ENCODE measurements at places on chromosomes 16 and 17.
A peak's percentile ranks its signal among the peaks of the same experiment; 100 is the strongest.

DNA sequence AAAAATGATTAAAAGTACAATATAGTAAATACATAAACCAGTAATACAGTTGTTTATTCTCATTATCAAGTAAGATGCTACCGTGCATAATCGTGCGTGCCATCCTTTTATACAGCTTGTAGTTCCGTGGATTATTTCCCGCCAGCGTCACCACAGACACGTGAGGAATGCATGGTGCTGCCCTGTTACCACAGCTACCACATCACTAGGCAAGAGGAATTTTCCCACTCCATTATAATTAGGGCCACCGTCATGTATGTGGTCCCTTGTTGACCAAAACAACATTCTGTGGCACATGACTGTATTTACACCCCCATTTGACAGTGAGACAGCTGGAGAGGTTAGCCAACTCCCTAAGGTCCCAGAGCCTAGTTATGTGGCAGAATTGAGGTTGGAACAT, 30.5 kb upstream of the LGALS9 start:
- DNase-seq: no peak

DNA sequence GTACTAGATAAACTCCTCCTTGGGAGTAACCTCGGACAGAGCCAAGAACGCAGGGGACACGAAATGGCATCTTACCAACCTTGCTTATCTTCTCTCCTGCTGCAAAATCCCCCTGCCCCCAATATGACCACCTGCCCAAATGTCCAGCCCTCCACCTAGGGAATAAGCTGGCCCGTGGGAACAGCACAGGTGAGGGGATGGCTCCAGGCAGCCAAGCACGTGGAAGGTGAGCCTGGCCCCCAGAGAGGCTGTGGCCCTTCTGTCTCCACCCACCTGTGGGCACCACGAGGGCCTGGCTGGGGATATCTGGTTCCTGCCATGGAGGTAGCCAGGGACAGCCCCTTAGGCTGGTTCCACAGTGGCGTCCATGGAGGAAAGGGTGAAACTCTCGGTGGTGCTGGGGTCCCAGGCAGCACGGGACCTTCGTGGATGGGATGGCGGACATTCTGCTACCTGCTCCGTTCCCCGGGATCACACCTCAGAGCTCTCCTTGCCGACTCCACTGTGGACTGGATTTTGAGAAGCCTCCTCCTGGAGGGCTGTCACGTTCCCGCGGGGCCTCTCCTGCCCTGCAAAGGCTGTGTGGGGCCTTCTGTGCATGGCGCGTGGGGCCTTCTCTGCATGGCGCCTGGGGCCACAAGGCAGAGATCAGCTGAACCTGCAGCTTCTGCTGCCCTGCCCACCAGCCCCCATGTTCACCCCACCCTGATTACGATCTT, 388.5 kb upstream of the TNRC6C start:
- DNase-seq: no peak

GRCh38 chr17:65509032-65509431, 52.4 kb downstream of the AXIN2 start:
- no peak for DNase-seq

DNA sequence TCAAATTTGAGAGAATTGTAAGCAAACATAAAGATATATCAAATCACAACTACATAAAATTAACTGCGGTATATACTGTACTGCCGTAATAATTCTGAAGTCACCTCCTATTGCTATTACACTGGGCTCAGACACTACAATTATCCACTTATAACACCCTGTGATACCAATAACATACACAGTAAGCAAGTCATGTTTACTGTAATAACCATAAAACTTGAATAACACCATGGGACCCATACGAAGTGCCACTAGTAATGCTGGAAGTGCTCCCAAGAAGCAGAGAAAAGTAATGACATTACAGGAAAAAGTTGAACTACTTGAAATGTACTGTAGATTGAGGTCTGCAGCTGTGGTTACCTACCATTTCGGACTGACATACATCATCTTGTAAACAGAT, 24.0 kb downstream of the CMC2 start:
- no peak for DNase-seq

DNA sequence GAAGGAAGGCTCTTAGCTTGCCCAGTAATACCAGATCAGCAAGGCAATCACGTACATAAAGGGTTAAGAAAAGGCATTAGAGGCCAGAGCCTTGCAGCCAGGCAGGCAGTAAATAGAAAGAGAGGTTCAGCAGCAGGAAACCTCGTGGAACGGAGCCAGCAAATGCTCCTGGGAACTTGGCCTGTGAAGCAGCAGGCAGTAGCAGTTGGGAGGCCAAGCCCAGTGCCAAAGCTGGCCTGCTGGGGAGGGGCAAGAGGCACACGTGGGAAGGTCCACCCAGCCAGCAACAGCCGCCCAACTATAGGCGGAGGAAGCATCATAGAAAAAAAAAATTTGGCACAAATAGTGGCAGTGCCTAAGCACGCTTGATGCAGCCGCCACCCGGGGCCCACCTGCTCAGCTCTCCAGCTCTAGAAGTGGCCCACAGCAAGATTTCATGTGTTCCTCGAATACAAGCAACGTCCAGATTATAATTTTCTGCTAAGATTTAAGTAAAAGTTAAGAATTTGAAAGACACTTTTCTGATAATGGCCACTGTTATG, 2339.5 kb downstream of the TP53TG3F start:
- DNase-seq: no peak

DNA sequence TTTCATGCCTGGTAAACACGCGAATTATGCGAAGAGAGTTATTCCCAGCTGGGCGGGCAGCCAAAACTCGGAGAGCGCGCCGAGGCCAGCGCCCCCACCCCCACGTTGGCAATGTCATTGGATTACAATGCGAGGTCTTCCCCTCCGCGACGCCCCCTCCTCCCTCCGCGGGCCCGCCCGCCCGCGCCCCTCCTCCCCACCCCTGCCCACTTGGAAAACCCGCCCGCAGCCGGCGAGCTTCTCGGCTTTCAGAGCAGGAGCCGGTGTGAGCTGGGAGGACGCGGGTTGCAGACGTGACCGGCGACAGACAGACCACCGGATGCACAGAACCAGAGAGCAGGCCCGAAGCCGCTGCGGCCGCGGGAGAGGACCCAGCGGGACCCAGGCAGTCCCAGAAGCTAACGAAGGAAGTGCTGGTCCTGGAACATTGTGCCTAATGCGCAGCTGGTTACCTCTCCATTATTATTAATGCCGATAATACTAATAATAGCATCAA, 4.0 kb downstream of the NOG start:
- DNase-seq: no peak

GRCh38 chr17:62707425-62707739, 79.9 kb downstream of the MRC2 start:
- no peak for DNase-seq

GRCh38 chr17:67685351-67685750, 32.4 kb upstream of the NOL11 start:
- no peak for DNase-seq

DNA sequence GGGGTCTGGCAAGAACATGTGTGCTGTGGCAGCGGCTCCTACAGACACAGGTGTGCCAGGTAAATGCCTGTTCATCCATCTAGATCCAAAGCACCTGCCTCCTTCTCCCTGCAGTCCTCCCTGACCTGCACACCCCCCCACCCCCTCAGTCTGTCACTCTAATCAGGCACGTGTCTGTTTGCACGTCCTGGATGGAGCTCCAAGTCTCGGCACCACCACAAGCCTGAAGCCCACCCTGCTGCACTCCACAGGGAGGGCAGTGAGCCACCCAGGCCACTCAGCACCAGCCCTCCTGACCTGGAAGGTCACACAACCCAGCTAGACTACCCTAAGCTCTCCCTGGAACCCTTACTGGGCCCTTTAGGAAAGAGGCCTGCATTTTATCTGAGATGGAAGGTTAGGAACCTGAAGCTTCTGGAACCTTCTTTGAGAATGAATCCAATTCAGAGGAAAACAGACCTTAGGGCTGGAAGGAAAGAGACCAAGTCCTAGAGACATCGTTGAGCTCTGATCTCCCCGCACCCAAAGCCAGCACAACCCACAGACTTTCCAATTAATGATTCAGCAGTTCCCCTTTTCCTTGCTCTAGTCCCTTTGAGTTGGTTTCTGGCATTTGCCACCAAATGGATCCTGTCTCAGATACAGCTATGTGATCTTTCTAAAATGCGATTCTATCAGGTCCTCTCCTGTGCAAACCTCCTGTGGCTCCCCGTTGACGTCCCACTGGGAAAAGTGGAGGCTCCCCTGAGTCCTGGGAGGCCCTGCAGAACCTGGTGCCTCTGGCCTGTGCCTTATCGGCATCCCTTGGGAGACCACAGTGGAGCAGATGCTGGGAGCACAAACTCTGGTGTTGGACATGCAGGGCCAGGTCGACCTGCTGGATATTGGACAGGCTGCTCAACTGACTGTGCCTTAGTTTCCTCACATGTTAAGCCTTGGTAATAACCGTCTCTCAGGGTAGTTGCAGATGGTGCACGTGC, 67.9 kb downstream of the PRMT7 start:
- no peak for DNase-seq

GRCh38 chr17:6548578-6549330, 7.6 kb downstream of the PITPNM3 start:
- no peak for DNase-seq

DNA sequence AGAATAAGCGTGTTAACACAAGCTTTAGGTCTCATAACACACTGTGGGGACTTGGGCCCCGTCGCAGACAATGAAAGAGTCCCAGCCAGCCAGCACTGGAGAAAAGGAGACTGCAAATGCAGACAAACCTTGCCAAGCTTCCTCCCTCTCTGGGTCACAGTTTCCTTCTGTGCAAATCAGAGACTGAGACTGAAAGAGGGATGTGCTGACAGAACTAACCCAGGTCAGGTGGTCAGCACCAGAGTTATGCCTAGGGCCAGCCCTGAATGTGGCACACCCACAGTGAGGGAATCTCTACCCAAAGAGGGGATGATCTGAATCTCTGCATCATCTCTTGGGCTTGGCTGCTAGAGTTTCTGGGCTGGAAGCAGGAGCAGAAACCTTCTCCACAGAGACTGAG, 282.3 kb upstream of the CCL2 start:
- DNase-seq: no peak

DNA sequence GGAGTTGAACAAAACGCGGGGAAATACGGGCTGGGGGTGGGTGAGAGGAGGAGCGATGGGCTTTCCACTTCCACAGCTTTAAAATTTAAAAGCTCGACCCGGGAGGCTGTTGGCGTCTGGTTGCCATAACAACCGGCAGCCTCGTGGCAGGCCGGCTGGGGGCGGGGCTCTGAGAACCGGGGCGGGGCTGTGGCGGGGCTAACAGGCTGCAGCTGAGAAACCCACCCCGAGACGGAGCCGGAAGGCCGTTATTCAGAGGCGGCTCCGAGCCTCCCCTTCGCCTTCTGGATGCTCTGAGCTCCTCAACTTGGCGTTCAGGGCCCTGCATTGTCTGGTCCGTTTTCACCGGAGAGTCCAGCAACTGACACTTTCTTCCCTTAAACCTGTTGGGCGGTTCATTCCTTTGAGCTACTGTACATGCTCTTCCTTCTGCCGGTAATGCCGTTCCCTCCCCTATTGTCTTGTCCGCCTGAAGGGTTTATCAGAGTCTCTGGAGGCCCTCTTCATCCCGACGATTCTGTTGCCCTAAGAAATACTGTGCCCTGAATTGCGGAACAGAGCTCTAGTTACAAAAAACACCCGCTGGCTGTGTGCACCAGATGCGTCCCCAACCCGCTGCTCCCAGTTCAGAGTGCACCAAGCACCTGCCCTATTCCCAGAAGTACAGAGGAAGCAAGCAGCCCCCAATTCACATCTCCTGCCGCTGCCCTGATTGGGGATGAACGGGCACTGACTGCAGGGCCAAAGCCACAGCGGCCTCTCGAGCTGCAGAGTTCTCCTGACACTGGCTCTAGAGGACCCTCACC, 596 bp downstream of the DNAAF8 start:
- peak; percentile 51 for DNase-seq

DNA sequence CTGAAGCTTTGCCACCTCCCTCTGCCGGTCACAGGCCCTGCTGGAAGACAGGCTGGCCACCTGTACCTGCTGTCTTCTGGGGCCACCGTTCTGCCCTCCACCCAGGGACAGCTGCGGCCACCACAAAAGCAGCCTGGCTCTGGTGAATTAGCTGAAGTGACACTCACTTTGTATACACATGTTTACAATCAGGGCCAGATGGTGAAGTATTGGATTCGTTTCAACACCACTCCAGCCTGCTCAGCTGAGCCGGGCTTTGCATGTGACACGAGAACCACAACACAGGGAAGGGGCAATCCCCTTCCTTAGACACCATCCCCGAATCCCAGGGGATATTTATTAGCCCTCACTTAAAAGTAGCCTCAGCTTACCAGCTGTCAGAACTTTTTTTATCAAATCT, 191.5 kb upstream of the RPL38 start:
- no peak for DNase-seq

DNA sequence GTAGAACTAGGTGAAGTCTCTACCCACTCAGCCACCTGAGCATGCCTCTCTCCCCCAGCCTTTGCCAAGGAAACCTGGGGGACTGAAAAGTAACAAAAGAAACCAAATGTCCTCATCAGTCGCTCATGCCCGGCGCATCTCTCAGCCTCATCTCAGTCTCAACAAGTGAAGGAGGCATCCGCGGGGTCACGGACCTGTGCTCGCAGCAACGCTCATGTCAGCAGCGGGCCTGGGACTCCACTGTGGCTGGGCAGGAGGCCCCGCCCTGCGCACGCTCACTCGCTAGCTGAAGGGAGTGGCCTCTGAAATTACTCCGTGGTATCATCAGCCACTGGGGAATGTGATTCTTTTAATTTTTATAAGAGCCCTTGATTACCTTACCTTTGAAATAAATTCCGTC, 31.3 kb downstream of the MAP1LC3B start:
- DNase-seq: no peak

DNA sequence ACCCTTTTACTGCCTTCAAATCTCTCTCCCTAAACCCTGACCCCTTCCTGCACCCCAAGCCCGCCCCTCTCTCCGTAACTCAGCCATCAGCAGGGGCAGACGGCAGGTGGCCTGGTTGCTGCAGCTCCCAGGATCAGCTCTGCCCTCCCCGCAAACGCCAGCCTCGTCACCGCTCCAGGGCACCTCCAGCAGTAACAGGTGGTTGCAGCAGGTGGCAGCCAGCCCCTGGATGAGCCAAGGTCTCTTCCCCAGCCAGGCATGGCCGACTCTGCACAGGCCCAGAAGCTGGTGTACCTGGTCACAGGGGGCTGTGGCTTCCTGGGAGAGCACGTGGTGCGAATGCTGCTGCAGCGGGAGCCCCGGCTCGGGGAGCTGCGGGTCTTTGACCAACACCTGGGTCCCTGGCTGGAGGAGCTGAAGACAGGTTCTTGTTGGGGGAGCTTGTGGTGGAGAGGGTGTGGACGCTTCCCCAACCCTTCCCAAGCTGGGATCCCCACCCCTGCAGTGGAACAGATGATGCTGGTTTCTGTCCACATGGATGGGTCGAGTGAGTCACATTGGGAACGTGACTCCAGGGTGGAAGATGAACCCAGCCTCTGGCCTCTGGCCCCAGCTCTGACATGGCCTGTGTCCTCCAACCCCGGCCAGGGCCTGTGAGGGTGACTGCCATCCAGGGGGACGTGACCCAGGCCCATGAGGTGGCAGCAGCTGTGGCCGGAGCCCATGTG, 558 bp downstream of the HSD3B7 start:
- no peak for DNase-seq

- DNase-seq: no peak
Measured at GRCh38 chr17:36030956-36031355, 13.2 kb upstream of the CCL23 start.

- DNase-seq: no peak
Measured at GRCh38 chr16:86996081-86996480, 321.1 kb downstream of the C16orf95 start.

GRCh38 chr17:58084317-58084981, 1.2 kb downstream of the DYNLL2 start:
- DNase-seq: peak; percentile 8

- no peak for DNase-seq
Measured at GRCh38 chr17:66783656-66784381, 51.1 kb upstream of the CACNG5 start.

Measured in SW 1271 (cell line).